ENCODE measurements at places on chromosomes 16 and 17. TPM values are rescaled to one million over a fixed set of nuclear protein-coding genes. Genes with fewer than 3 reads are reported as not detected.

NRN1L gene
- total RNA-seq = 1.5 TPM

GNGT2 gene
- not detected for total RNA-seq

GPRC5C gene
- 56.4 TPM for total RNA-seq

GRCh38 chr17:7549401-7550055 is 670 bp downstream of the TNFSF12 start:
- no peaks in the 10 kb centered on the region for H3K27me3 ChIP-seq
- no peak for DNase-seq
- H3K4me3 ChIP-seq = peak overlapping the region; percentile 66
- peaks cover 14% of the 10 kb centered on the region for H3K4me1 ChIP-seq
- peak overlapping the region; percentile 42 for H3K27ac ChIP-seq

DNA sequence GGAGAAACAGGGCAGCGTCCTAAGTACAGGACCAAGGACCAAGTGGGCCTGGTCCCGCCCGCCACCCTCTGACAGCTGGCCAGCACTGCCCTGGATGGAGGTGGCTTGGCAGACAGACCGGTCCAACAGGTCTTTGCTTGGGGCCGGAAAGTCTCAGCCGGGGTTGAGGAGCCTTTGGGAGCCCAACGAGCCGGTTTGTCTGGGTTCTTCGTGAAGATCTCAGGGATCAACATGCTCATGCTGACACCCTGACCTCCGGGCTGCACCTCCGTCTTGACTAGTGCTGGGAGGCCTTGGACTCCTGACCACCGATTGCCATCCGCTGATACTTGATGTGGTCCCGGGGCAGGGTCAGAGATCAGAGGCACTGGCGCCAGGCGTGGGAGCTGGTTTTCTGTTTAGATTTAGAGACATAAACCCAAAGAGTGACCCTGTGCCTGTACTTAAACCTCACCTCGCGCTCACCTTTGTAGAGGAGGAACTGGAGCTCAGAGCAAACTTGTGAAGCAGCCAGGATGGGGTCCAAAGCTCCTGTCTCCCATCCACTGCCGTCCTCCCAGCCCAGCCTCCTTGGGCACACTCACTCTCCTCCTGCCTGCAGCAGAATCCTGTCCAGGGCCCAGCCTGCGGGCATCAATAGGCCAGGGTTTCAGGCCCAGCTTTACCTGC is 92.1 kb upstream of the GSE1 start:
- DNase-seq = no peak
- no peaks in the 10 kb centered on the region for H3K36me3 ChIP-seq
- no peaks in the 10 kb centered on the region for H3K27me3 ChIP-seq
- no peak overlapping the region for H3K27ac ChIP-seq
- no peak overlapping the region for H3K4me3 ChIP-seq

DNA sequence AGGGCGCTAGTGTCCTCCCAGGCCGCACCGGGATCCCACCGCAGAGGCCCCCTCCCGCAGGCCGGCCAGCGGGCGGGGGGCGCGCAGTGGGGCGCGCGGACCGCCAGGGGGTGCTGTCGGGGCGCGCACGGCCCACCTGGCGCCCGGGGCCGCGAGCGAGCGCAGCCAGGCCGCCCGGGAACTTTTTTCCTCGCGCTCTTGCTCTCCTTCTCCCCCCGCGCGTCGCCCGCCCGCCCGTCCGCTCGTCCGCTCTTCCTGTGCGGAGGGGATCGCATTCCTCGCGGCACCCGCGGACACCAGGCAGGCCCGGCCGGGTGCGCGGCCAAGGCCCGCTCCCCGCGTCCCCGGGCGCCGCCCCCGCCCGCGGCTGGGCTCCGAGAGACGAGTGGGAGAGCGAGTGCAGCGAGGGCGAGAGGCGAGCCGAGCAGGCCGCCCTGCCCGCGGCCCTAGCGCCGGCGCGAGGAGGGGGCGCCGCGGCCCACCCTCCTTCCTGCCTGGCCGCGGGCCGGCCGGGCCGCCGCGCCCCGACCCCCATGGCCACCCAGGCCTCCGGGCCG is at the start of gene RAI1:
Gene RAI1, plus strand, starts transcription at position 272 of the 557 bp plus-strand sequence. CDS start 111,491 bp downstream, outside the sequence.
- peaks cover 31% of the 10 kb centered on the region for H3K4me1 ChIP-seq
- H3K4me3 ChIP-seq = peak within 1 kb of the TSS; percentile 86
- peak; percentile 93 for DNase-seq

DNA sequence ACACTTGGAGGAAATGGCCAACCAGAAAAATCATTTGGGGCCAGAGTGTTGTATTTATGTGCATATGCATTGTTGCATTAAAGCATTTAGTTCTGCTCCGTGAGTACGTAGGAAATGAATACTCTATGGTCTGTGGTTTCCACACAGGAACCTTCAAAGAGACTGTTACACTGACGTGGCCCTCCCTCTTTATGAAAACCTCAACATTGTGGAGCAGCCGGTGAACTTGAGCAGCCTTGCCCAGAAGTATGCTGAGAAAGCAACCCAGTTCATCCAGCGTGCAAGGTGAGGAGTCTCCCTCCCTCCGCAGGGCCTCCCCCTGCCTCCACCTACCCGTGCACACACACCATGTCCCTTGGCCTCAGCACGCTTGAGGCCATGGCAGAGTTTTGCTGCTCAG is 65.2 kb downstream of the ARSG start:
- no peak overlapping the region for H3K27ac ChIP-seq
- H3K4me3 ChIP-seq = no peak overlapping the region
- no peaks in the 10 kb centered on the region for H3K27me3 ChIP-seq
- peaks cover 14% of the 10 kb centered on the region for H3K4me1 ChIP-seq

DNA sequence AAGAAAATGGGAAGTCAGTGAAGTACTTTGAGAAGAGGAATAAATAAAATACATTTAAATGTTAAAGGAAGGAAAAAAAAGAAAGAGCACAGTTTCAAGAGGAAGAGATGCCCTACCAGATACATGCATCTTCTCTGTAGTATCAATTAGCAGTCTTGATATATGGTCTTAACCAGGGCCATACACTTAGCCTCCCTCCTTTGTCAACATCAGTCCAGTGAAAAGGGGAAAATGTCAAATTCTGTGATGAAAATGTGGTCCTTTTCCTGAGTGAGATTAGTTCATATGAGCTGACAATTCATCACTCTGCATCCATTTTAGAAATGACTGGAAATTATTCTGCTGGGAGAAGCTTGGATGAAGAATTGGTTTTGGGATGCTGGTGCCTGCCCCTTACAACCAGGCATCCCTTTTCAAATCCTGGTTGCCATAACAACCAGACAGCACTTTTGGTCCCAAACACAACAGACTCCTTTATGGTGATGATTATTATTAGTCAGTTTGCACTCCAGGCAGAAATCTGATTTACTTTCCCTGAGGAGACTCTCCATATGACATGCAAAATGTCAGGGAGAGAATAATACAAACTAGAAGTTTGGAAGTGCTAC is 933.6 kb upstream of the CDH8 start:
- no peaks in the 10 kb centered on the region for H3K27me3 ChIP-seq
- H3K4me1 ChIP-seq = no peaks in the 10 kb centered on the region
- no peak overlapping the region for H3K4me3 ChIP-seq
- H3K36me3 ChIP-seq = no peaks in the 10 kb centered on the region
- no peak for DNase-seq

- H3K27me3 ChIP-seq = no peaks in the 10 kb centered on the region
- H3K4me1 ChIP-seq = peaks cover 30% of the 10 kb centered on the region
- no peak overlapping the region for H3K4me3 ChIP-seq
- peaks cover 31% of the 10 kb centered on the region for H3K36me3 ChIP-seq
- H3K27ac ChIP-seq = peak overlapping the region; percentile 66
Measured at GRCh38 chr17:73194514-73195222, 1.8 kb downstream of the COG1 start.

DNA sequence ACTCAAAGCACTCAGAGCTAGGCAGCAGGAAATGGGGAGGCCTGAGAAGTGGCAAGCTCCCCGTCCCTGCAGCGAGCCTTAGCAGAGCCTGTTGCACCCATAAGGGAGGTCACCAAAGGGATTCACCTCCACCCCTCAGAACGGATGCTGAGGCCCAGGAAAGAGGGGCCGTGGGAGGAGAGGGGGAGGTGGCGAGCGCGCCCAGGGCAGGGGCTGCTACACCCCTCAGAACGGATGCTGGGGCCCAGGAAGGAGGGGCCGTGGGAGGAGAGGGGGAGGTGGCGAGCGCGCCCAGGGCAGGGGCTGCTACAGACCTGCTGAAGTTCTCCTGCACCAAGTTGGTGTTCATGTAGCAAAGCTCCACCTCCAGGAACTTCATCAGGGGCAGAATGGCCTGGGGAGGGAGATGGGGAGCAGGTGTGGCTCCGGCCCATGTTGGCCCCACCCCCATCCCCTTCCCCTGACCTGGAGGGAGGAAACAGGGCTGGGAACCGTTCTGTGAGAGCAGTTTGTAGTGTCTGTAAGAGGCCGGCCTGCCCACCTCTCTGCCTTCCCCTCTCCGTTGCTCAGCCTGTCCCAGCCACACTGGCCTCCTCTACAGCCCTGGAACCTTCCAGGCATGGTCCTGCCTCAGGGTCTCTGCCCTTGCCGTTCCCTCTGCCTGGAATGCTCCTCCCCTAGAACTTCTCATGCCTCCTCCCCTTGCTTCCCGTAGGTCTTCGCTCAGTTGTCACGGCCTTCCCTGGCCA is 11.4 kb downstream of the UNC13D start:
- peaks cover 5% of the 10 kb centered on the region for H3K4me1 ChIP-seq
- no peaks in the 10 kb centered on the region for H3K27me3 ChIP-seq
- no peak overlapping the region for H3K4me3 ChIP-seq
- no peaks in the 10 kb centered on the region for H3K36me3 ChIP-seq

GRCh38 chr16:77289331-77289809 is 90.2 kb downstream of the SYCE1L start:
- no peaks in the 10 kb centered on the region for H3K27me3 ChIP-seq
- H3K27ac ChIP-seq = no peak overlapping the region
- H3K4me1 ChIP-seq = peaks cover 9% of the 10 kb centered on the region
- no peak for DNase-seq
- no peaks in the 10 kb centered on the region for H3K36me3 ChIP-seq
